ENCODE measurements at places on chromosomes 5 and 9. TPM values are rescaled to one million over a fixed set of nuclear protein-coding genes. Genes with fewer than 3 reads are reported as not detected.

GRCh38 chr5:168482361-168482760, 3.9 kb upstream of the RARS1 start:
- H3K27me3 ChIP-seq = no peaks in the 10 kb centered on the region
- H3K4me1 ChIP-seq = peaks cover 28% of the 10 kb centered on the region
- DNase-seq = no peak
- no peaks in the 10 kb centered on the region for H3K36me3 ChIP-seq
- H3K4me3 ChIP-seq = no peak overlapping the region
- no peak overlapping the region for H3K27ac ChIP-seq

GRCh38 chr5:180072556-180072955, 997 bp upstream of the RNF130 start:
- H3K36me3 ChIP-seq = no peaks in the 10 kb centered on the region
- H3K27ac ChIP-seq = no peak overlapping the region
- no peaks in the 10 kb centered on the region for H3K27me3 ChIP-seq
- H3K4me3 ChIP-seq = no peak overlapping the region

DNA sequence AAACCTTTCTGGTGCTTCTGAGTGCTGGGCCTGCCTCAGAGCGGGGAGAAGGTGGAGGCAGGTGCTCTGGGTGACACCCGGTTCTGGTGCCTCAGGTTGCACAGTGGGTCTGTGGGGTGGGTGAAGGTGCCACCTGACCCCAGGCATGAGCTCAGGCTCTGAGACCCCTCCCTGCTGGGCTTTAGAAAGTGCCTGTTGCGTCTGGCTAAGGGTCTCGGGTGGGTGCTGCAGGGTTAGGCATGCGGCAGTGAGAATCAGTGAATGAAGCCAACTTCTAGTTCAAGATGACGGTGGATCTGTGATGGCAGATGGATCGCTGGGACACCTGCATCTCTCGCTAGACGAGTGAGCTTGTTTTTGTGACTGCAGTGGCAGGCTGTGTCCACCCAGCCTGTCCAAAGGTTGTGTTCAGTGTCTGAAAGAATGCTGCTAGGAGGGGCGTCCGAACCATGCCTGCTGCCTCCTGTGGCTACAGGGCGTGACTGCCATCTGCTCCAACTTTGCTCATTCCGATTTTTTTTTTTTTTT, 5.0 kb downstream of the SQSTM1 start:
- H3K27me3 ChIP-seq = no peaks in the 10 kb centered on the region
- H3K4me3 ChIP-seq = no peak overlapping the region
- no peak for DNase-seq
- H3K4me1 ChIP-seq = peaks cover 18% of the 10 kb centered on the region

DNA sequence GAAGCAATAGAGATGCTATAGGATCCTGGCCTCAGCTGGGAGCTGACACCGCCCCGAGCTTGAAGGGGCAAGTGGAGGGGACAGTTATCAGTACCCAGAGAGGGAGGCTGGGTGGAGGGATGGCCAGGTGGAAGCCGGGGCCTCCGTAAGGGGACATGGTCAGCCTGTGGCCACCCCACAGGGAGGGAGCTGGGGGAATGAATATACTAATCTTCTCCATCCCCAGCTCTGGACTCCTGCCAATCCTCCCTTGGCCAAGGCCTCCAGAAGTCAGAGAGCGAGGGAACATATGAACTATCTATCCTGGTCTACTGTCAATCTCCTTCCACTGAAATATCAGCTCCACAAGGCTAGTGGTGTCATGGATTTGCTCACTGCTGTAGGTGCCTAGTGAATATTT, 109.3 kb downstream of the BOD1 start:
- no peaks in the 10 kb centered on the region for H3K27me3 ChIP-seq
- no peak overlapping the region for H3K27ac ChIP-seq
- no peak for DNase-seq
- H3K36me3 ChIP-seq = no peaks in the 10 kb centered on the region

DNA sequence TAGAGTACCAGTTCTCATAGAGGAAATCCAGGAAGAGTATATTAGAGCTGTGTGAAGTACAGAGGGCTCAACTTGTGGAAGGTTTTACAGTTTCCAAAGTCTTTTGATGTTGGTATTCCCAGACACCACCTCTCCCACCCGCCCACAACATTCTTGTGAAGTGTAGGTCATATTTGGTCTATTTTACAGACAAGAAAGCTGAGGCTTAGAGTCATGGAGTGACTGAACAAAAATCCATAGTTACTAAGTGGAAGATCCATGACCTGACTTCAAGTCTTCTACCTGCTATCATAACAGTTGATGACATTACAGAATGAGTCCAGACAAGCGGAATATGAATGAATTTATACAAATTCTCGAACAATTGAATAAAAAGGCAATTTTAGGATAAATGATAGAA, 187.1 kb upstream of the RPS23 start:
- DNase-seq = no peak
- no peaks in the 10 kb centered on the region for H3K36me3 ChIP-seq
- no peak overlapping the region for H3K27ac ChIP-seq
- no peak overlapping the region for H3K4me3 ChIP-seq
- no peaks in the 10 kb centered on the region for H3K27me3 ChIP-seq
- no peaks in the 10 kb centered on the region for H3K4me1 ChIP-seq

- H3K4me3 ChIP-seq = no peak overlapping the region
- no peak overlapping the region for H3K27ac ChIP-seq
- no peaks in the 10 kb centered on the region for H3K36me3 ChIP-seq
- H3K4me1 ChIP-seq = no peaks in the 10 kb centered on the region
- no peak for DNase-seq
- 0 out of 2 replicates have a peak, but pooled peaks cover 3% of the 10 kb centered on the region for H3K27me3 ChIP-seq
These were observed 297.7 kb upstream of the CD180 start for GRCh38 chr5:67494186-67494855.

DNA sequence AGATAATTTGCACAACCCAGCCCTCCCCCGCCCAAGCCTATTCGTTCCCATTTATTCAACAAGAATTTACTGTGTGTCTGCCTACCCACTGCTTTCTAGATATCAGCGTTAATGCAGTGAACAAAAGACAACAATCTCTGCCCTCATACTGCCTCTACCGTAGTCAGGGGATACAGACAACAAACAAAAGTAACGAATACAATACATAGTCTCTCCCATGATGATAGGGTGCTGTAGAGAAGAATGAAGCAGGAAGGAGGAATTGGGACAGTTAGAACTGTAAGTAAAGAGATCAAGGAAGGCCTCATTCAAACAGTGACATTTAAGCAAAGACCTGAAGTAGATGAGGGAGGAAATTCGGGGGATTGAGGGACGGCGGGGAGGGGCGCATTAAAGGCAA, 1.7 kb downstream of the GFM2 start:
- no peak overlapping the region for H3K27ac ChIP-seq
- peak overlapping the region; percentile 97 for H3K4me3 ChIP-seq
- H3K27me3 ChIP-seq = no peaks in the 10 kb centered on the region
- peaks cover 46% of the 10 kb centered on the region for H3K4me1 ChIP-seq
- peaks cover 2% of the 10 kb centered on the region for H3K36me3 ChIP-seq

GRCh38 chr9:110187126-110187525, 20.8 kb downstream of the C9orf152 start:
- no peaks in the 10 kb centered on the region for H3K36me3 ChIP-seq
- no peak overlapping the region for H3K27ac ChIP-seq
- 0 out of 2 replicates have a peak, but pooled peaks cover 3% of the 10 kb centered on the region for H3K4me1 ChIP-seq
- DNase-seq = no peak
- no peak overlapping the region for H3K4me3 ChIP-seq

- no peak overlapping the region for H3K4me3 ChIP-seq
- no peak for DNase-seq
- no peaks in the 10 kb centered on the region for H3K36me3 ChIP-seq
These were observed 2.6 kb upstream of the SEMA6A start for GRCh38 chr5:116577064-116577788.

DNA sequence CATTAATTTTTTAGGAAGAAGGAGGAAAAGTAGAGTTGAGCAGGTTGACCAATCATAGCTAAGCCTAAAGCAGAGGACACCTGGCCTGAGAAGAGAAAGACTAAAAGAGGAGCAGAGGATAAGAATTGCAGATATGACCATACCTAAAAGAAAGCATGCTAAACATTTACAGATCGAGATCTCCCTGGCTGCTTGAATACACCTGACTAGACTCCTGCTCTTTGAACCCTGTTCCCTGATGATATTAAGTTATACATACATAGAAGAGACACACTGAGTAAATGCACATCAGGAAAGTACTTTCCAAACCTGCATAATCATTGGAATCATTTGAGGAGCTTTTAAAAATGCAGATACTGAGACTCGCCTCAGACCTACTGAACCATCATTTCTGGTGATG, 232.3 kb upstream of the ELL2 start:
- no peaks in the 10 kb centered on the region for H3K27me3 ChIP-seq
- H3K27ac ChIP-seq = no peak overlapping the region
- H3K36me3 ChIP-seq = no peaks in the 10 kb centered on the region
- no peak for DNase-seq

DNA sequence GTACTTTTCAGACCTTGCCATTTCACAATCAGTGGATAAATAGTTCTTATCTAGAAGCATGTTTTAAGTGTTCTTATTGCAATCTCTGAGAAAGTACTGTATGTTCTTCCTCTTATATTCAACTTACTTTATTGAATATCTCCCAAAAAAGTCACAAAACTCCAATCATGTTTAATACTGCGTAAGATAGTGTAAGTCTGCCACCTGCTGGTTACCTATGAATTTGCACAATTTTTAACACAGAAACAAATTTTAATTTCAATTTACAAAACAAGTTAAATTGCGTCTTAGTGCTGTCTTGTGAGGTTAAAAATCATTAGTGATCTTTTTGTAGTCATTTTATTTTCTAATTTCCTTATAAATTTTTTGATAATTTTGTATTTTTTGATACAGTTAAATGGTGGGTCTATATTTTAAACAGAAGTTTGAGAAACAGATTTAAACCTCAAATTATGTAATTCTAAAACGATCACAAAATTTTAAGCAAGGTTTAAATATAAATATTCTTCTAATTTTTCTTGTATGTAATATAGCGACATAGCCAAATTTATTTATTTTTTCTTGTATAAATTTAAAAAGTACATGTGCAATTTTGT, 115.8 kb downstream of the EMB start:
- no peaks in the 10 kb centered on the region for H3K36me3 ChIP-seq
- H3K4me1 ChIP-seq = no peaks in the 10 kb centered on the region
- no peak overlapping the region for H3K27ac ChIP-seq

DNA sequence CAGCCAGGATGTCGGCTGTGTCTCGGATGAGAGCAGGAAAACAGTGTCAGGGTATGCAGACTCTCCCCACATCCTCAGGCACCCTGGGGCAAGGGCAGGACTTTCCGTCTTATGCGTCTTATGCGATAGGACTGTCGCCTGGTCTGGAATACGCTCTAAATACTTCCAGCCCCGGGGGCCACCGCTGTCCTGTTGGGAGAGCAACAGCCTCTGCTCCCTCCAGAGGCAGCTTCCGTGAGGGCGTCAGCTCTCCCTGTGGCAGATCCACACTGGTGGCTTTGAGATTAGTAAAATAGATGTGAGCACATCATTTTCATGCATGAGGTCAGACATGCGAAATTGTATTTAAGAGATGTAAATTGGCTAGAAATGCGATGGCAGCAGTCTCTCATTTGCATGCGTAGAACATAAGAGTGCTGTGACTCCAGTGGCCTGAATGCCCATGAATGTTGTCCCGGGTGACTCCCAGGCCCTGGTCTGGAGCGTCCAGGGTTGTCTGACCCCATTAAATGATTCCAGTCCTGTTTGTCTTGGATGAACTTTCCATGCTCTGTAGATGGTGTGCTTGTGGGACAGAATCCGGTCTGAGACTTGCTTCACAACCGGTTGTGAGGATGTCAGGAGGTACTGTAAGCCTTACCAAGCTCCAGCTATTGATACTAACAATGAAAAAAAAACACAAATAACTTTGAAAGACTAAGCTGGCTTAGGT, 228.2 kb downstream of the SYK start:
- no peak for DNase-seq
- no peak overlapping the region for H3K27ac ChIP-seq
- H3K36me3 ChIP-seq = no peaks in the 10 kb centered on the region
- H3K4me3 ChIP-seq = no peak overlapping the region
- no peaks in the 10 kb centered on the region for H3K27me3 ChIP-seq
- H3K4me1 ChIP-seq = peaks cover 4% of the 10 kb centered on the region

GRCh38 chr9:91208837-91209236, 152.9 kb downstream of the AUH start:
- H3K27me3 ChIP-seq = no peaks in the 10 kb centered on the region
- H3K27ac ChIP-seq = no peak overlapping the region
- H3K4me3 ChIP-seq = no peak overlapping the region
- DNase-seq = no peak
- no peaks in the 10 kb centered on the region for H3K36me3 ChIP-seq

GRCh38 chr5:145991044-145991575, 54.7 kb downstream of the SH3RF2 start:
- no peak overlapping the region for H3K4me3 ChIP-seq
- H3K27me3 ChIP-seq = no peaks in the 10 kb centered on the region
- DNase-seq = no peak

DNA sequence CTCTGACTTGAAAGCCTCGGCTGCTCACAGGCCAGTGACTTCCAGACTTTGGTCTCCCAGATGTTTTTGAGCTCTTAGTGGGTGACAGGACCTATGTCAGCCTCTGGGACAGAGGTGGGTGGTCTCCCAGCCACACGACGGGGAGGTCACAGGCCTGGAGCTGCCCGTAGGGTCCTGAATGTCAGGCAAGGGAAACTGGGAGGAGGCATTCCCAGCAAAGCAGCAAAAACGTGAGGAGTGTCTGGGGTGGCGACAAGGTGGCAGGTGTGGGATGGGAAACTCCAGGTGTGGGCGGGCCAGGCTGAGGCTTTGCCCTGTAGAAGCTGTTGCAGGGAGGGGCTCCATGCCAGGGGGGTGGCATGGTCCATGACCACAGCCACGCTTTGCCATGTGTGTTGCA, 110.5 kb downstream of the CACNA1B start:
- H3K27me3 ChIP-seq = peaks cover 11% of the 10 kb centered on the region
- H3K36me3 ChIP-seq = no peaks in the 10 kb centered on the region
- DNase-seq = no peak

GRCh38 chr5:17604951-17605350, 968 bp downstream of the TAF11L11 start:
- no peaks in the 10 kb centered on the region for H3K36me3 ChIP-seq
- H3K27ac ChIP-seq = no peak overlapping the region
- DNase-seq = no peak
- no peaks in the 10 kb centered on the region for H3K4me1 ChIP-seq
- H3K4me3 ChIP-seq = no peak overlapping the region

- DNase-seq = no peak
- no peaks in the 10 kb centered on the region for H3K27me3 ChIP-seq
- H3K4me3 ChIP-seq = no peak overlapping the region
- peaks cover 9% of the 10 kb centered on the region for H3K4me1 ChIP-seq
- H3K36me3 ChIP-seq = no peaks in the 10 kb centered on the region
These were observed 114.2 kb downstream of the SEMA5A start for GRCh38 chr5:9431496-9432258.

GRCh38 chr9:103942651-103943050, 151.5 kb upstream of the SMC2 start:
- H3K36me3 ChIP-seq = no peaks in the 10 kb centered on the region
- no peaks in the 10 kb centered on the region for H3K27me3 ChIP-seq
- no peak overlapping the region for H3K4me3 ChIP-seq
- H3K27ac ChIP-seq = no peak overlapping the region

PCDHGB2 gene
- total RNA-seq = 1.4 TPM

AQP3 gene
- 9.6 TPM for total RNA-seq

MEGF10 gene
- total RNA-seq = not detected

OR1Q1 gene
- total RNA-seq = not detected

AGXT2 gene
- total RNA-seq = not detected

SHOC1 gene
- total RNA-seq = not detected

HRH2 gene
- total RNA-seq = not detected

ARID3C gene
- total RNA-seq = not detected

Measured in PC-3 (cell line).